ENCODE measurements at places on chromosomes 5 and 9.

DNA sequence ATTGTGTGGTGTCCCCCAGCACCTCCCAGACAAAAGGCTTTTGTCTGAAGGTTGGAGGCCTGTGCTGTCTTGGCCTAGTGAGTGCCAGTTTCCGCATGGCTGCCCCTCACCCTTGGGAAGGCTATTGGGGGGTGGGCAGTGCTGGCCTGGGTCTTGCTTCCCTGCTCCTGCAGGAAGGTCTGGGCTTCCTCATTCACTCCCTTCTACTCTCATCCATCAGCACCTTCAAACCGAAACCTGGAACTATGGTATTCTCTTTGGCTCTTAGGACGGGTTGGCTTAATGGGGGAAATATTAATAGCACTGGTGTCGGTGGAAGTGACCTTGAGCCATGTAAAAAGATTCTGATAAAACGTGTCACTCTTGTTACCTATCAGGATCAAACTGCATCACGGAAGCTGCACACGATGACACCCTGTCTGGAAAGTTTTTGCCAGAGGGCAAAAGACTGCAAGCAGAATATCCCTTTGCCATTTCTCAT, 34.0 kb upstream of the GLRX start:
- DNase-seq: no peak

DNA sequence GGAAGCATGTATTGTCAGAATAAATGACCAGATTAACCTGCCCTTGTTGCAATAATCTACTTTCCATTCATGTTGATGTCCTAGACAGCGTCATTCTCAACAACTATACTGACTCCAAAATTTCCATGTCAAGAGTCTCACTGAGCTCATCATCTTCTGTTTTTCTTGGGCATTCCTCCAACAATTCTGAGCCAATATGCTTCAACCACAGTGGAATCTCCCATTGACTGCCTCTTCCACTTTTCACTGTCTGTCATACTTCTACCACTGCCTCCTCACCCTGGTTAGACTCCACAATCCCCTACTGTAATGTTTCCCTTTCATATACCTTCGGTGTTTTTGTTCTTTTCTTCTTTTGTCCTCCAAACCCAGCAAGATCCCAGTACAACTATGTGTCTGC, 162.8 kb downstream of the TLE1 start:
- no peak for DNase-seq

GRCh38 chr5:10366310-10367272, 13.1 kb downstream of the MARCHF6 start:
- no peak for DNase-seq

- DNase-seq: no peak
Measured at GRCh38 chr9:26129217-26129616, 451.0 kb upstream of the TUSC1 start.

GRCh38 chr5:171309276-171310211, 496 bp downstream of the TLX3 start:
- DNase-seq: no peak

DNA sequence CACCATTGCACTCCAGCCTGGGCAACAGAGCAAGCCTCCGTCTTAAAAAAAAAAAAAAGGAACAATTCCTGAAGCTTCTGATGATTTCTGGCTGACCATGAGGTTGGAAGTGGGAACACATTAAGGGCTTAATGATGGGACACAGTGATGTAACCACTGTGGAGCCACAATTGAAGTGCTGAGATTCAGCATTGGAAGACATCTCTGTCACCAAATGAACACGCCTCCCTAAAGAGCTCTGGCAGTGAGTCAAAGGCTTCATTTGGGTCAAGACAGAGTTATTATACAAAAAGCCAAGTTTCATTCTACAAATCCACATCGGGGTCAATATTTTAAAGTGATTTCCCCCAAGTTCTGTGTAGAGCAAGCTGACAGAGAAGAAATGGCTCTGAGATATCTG, 4.5 kb upstream of the S1PR3 start:
- DNase-seq: no peak

All from SK-N-MC (cell line).